IPS-NIHi11 (cell line): ENCODE measurements at places on chromosomes 16 and 17.

DNA sequence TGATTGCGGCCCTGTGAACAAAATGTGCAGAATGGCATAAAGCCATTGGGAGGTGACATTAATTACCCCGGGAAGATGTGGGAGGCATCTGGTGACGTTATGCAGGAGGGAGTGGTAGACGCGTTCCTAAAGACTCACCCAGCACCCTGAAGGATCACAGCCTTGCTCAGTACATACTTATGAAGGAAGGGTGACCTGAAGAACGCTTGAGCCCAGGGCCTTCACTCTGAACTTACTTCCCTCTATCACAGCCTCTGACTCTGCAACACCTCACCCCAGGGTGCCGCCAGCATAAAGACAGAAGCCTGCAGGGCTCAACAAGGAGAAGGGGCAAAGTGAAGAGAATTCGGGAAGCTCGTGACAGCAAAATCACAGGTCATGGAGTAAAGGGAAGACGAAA is 9.4 kb downstream of the MFSD6L start:
- no peak for DNase-seq

GRCh38 chr17:55237841-55238178 is 26.9 kb upstream of the HLF start:
- DNase-seq: no peak

- peak; percentile 80 for DNase-seq
Measured at GRCh38 chr17:38982858-38983746, 15.9 kb upstream of the FBXO47 start.

DNA sequence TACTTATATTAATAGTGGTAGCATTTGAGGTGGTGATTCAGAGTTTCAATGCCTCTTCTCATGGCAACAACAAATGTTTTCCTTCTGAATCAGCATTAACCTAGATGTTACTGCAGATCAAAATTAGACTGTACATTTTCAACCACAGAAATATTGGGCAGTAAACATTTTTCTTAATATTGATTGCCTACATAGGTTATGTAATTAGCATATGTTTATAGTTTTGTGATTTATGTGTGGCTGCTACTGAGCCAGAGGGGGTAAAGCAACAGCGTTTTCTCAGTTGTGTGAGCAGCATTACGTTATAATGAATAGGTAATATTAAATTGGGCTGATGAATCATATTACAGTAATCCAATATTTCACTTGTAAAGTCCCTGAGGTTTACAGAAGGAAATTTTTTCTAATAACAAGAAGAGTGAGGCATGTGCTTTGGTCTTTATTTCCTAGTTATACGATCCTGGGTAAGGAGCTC is 18.8 kb upstream of the BMERB1 start:
- DNase-seq: no peak

DNA sequence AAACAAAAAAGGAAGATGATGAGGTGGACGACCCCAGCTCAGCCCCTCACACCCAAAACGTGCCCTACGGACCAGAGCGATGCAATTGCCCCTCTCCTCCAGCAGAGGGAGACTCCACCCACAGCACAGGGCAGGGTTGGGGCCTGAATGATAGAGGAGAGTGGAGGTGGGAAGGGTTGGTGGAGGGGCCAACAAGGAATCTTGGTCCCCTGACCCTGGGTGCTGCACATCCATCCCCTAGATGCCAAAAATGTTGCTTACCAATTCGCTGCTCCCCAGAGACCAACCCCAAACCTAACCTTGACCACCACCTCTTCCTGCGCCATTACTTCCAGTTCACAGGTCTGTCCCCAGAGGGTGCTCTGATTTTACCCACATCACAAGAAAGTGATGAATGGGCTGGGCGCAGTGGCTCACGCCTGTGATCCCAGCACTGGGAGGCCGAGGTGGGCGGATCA is 12.9 kb downstream of the P2RX5 start:
- DNase-seq: peak; percentile 88

GRCh38 chr16:3087243-3088235 is 11.6 kb downstream of the ZSCAN10 start:
- DNase-seq: peak; percentile 38

GRCh38 chr17:45143767-45144198 is 4.5 kb upstream of the HEXIM1 start:
- peak; percentile 42 for DNase-seq

DNA sequence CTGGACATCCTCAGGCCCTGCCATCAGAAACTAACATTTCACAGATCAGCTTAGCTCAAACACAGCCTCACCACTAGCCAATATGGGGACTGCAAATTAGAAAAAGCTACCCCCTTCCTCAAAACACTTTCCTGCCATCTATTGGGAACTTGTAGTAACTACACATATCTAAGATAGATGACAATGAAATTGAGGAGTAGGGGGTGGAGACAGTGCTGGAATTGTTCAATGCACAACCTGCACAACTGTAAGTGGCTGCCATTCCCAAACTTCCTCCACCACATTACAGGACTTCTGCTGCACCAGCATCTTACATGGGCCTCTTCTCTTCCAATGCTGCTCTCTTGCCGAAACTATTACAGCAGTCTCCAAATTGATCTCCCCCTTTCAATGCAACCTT is 21.9 kb downstream of the AIPL1 start:
- DNase-seq: peak; percentile 62

GRCh38 chr16:67936124-67936879 is at the start of gene PSMB10:
Gene PSMB10 (minus strand): TSS chr16:67936850. CDS start chr16:67936749, 101 bp downstream.
- peak; percentile 64 for DNase-seq

DNA sequence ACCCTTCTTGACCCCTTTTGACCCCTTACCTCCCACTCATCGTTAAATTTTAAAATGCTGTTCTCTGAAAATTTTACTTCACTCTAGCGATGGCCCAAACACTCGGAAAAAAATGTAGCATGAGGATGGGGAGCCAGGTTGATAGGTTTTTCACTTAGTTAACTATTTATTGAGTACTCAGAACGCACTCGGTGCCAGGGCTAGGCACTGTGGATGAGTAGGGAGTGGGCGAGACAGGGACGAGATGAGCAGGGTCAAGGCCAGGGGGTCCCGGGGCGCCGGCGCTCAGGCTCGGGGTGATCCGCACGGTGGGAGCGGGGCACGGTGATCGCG is 392 bp downstream of the ZSCAN32 start:
- DNase-seq: no peak

GRCh38 chr17:5380491-5381135 is 38.8 kb downstream of the NUP88 start:
- no peak for DNase-seq

DNA sequence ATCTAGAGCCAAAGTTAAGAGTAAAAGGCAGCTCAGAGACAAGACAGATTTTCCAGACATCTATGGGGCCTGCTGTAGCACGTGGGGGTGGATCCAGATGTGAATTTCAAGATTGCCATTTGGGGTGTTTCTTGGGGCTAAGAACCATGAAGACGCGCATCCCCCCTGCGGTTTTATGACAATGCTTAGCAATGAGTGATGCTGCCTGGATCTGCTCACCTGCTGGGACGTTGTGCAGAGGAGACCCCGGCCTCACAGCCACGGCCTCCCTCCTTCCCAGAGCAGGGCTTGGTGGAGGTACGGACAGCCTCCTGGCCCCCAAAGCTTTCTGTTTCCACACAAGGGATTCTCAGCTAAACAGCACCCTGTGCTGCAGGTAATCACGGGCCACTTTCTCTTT is 151.5 kb upstream of the DYNLRB2 start:
- no peak for DNase-seq

DNA sequence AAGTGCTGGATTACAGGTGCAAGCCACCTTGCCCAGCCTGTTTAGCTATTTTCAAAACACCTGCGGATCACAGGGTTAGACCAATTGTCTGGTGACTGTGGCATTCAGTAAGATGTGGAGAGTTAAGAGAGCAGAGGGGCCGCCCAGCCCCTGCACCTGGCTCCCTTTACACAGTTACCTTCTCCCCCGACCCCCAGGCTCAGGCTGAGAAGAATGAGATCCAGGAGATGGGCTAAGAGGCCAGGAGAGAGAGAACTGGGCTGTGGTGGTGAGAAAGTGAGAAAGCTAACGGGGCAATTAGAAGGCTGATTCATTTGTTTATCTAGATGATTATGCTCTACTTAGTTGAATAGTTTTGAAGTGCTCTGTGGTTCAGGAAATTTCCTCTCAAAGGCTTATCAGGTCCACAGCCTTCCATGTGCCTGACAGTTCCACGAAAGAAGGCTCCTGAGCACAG is 67.8 kb upstream of the AXIN2 start:
- DNase-seq: no peak

- DNase-seq: peak; percentile 82
Measured at GRCh38 chr17:77892469-77893143, 65.9 kb upstream of the TNRC6C start.

DNA sequence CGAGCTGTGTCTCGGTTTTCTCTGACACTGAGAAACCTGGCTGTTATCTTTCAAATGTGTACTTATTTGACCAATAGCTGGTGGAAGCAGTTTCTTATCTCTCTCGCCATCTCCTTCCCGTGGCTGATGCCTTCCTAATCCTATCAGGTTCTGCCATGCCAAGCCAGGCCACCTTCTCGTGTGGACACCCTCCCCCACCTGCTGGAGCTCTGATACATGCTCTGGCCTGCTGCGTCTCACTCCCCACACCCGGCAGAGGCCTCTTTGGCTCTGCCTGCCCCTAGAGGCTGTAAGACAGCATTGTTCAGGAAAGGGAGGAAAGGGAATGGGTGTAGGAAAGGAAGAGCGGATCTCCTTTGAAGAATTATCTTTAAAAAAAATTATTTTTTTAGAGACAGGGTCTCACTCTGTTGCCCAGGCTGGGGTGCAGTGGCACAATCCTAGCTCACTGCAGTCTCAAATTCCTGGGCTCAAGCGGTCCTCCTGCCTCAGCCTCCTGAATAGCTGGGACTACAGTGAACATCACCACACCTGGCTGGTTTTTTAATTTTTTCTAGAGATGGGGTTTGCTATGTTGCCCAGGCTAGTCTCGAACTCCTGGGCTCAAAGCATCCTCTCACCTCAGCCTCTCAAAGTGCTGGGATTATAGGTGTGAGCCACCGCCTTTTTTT is 7.5 kb upstream of the ARMC5 start:
- peak; percentile 64 for DNase-seq

DNA sequence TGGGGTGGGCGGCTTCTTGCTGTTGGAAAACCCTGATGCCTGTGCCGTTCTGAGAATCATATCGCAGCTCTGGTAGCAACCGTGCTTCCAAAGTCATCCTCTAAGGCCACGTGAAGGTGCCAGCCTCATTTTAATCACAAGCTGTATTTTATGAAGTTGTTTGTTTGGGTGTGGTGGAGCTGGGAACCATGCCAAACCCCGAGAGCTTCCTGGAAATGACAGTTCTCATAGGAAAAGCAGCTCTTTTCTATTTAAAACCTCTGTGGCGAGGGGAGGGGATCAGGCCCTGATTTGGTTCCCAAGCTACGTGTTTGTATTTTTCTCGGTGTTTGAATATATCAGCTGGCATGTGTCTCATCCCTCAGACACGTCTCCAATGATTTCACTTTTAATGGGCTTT is 21.7 kb downstream of the KNOP1 start:
- no peak for DNase-seq

DNA sequence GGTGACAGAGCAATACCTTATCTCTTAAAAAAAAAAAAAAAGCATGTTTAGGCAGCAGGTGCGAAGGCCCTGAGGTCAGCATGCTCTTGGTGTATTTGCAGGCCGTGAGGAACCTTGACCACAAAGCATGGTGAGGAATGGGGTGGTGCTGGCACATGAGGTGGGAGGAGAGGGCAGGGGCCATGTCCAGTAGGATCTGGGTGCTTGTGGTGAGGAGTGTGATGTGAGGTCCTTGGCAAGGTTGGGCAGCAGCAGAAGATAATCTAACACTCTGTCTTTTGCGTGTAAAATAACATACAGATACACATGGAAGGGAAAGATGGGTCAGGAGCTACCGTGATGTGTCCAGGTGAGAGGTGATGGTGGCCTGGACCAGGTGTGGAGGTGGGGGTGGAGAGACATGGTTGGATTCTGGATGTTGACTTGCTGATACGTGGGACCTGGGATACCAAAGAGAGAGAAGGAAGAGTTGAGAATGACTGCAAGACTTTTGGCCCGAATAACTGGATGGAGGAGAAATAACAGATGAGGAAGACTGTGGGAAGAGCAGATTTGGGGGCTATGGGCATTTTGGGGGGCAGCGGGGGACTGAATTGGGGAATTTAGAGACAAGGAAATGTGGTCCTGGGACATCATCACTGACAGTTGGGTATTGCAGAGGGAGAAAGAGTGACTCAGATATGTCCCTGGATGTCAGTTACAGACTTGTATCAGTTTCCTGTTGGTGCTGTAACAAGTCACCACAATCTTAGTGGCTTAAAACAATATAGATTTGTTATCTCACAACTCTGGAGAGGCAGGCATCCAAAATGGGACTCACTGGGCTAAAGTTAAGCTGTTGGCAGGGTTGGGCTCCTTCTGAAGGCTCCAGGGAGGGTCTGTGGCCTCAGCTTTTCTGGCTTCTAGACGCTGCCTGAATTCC is 274.9 kb downstream of the HAPSTR1 start:
- DNase-seq: no peak
